ENCODE measurements at places on chromosomes 16 and 17.

- no peak for DNase-seq
Measured at GRCh38 chr17:6523330-6523729, 33.0 kb downstream of the PITPNM3 start.

DNA sequence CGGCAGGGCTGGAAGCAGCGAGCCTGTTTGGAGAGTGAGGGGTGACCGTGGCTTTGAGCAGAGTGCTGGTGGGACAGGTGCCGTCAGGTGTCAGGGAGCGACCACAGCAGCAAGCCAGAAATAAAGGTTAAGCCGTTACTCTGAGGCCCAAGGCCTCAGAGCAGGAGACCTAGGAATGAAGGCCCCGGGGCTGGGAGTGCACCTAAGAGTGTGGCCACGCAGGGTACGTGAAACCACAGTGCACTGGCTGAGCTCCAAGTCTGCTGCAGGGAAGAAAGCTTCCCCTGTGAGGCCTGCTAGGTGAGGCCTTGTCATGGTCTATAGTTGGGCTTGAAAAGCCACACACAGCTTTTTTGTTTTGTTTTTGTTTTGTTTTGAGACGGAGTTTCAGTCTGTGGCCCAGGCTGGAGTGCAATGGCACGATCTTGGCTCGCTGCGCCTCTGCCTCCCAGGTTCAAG is 8.7 kb downstream of the CLUAP1 start:
- DNase-seq = no peak

DNA sequence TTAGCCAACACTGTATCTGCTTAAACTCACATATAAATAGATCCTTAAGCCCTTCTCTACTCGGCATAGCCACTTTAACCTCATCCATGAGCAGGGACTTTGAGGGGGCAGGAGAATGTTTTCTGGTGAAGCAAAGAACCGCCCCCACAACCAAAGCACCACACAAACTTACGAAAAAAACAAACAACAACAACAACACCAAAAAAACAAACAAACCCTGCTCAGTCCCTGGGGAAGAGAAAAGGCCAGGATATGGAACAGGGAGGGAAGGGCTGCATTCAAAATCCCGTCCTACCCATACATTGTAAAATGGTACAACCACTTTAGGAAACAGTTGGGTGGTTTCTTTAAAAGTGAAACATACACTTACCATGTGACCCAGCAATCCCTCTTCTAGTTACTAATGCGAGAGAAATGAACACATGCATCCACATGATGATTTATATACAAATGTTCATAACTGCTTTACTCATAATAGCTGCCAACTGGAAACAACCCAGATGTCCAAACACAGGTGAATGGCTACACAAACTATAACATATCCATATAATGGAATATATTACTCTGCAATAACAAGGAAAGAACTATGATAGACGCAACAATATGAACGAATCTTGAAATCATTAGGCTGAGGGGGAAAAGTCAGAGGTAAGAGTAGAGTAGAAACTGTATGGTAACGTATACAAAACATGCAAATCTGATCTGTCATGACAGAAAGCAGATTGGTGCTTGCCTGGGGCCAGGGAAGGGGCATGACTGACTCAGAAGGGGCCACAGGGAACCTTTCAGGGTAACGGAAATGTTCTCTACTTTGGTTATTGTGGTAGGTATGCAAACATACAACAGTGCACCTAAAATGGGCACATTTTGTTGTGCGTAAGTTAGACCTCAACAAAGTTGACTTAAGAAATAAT is 37.7 kb upstream of the TOB1 start:
- DNase-seq = no peak

- no peak for DNase-seq
Measured at GRCh38 chr16:62066747-62067146, 30.5 kb upstream of the CDH8 start.

DNA sequence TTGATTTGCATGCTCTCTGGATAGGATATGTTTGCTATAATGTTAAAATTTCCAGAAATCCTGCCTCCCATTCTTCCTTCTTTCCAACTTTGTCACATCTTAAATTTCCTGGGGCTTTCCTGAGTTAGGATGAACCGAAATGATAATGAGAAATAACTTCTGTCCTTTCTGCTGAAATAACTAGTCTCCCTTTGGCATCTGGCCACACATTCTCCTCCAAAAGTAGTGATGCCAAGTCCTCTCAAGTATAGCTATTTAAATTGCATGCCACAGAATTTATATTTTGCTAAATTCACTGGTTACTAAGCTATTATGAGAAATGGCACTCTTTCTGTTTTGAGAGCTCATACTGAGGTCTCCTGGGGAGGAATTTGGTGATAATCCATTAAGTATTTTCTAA is 30.6 kb downstream of the FAM20A start:
- no peak for DNase-seq

DNA sequence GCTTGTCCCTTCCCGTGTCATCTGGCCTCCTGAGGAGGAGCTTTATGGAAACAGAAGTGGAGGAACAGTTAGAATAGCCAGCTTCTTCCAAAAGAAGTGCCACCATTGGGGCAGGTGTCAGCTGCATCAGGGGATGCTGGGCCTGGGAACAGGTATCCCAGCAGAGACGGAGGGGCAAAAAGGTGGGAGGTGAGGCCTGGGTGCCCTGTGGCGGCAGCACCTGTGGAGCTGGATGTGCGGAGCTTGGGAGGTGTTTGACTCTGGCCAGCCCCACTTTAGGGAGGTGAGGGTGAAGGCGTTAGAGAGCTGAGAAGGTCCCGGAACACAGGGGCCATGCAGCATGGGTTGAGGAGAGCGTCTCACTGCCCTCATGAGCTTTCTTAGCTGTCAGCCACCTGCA is 5.2 kb downstream of the SMCR8 start:
- no peak for DNase-seq

- DNase-seq = no peak
Measured at GRCh38 chr17:50027881-50028735, 27.8 kb upstream of the ITGA3 start.

DNA sequence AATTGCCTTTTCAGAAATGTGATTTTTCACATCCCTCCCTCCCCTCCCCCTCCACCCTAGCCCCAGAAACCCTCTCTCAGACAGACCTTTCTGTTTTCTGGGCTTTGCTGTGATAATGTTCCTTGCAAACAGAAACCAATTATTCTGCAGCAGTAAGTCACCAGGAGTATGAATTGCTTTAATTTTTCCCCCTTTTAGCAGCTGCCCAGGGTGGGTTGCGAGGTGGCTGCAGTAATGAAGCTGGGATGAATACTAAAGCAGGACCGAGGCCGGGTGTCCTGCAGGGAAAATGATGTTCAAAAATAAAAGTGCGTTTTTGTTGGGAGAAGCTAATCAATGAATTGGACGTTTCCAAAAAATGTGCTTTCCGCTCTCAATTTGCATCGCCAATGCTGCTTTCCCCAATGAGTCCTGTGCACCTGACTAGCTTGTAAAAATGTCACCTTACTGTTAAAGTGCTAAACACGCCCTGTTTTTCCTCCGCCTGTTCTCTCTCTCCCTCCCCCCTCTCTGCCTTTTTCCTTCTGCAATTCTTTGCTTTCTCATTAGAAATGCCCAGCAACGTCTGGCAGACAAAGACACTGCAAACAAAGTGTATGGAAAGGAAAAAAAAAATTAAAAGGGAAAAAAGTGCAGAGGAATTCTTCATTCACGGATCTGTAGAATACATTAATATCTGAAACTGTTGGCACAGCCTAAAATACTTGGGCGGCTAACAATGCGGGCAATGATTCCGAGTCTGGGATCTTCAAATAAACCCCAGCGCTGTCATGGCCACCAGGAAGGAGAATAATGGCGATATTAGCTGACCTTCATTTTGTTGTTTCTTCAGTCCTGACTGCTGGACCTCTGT is 244.1 kb downstream of the STX8 start:
- no peak for DNase-seq

DNA sequence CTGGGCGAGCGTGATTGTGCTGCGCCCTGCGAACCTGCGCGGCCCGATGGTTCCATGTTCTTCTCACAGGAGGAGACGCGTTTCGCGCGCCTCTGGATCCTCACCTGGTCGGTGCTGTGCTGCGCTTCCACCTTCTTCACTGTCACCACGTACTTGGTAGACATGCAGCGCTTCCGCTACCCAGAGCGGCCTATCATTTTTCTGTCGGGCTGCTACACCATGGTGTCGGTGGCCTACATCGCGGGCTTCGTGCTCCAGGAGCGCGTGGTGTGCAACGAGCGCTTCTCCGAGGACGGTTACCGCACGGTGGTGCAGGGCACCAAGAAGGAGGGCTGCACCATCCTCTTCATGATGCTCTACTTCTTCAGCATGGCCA is 1.0 kb downstream of the FZD2 start:
- no peak for DNase-seq

GRCh38 chr16:27199736-27200135 is 3.6 kb upstream of the KDM8 start:
- DNase-seq = no peak

DNA sequence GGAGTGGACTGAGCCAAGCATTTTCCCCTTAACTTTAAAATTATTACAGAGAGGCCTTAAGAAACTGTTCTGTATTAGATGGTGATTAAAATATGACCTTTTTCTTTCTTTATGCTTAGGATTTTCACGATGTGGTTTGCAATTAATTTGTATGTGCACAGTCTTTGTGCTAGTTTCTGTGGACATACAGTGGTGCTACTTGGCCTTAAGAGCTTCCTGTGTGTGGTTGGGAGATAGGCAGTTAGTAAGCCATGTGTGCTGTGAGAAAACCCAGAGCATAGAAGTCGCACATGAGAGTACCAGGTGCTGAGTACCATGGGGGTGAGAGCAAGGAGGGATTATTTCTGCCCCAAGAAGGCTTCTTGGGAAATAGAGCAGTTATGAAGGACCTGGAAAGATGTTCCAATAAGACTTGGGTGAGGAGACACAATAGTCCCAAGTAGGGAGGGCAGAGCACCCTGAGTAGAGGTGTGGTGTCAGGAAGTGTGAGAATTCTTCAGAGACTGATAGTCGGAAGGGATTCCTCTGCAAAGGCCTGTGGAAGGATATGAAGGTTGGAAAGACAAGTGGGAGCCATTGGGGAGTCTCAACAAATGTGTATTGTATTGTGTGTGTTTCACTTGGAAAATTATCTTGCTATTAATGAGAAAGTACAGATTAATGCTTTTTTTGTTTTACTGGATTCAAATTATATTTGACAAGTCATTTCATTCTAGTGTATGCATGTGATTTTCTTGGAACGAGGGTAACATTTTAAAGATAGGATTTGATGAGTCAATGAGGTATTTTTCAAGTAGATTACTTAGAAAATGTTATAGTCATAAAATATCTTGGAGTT is 239.9 kb downstream of the PRKCA start:
- DNase-seq = no peak

DNA sequence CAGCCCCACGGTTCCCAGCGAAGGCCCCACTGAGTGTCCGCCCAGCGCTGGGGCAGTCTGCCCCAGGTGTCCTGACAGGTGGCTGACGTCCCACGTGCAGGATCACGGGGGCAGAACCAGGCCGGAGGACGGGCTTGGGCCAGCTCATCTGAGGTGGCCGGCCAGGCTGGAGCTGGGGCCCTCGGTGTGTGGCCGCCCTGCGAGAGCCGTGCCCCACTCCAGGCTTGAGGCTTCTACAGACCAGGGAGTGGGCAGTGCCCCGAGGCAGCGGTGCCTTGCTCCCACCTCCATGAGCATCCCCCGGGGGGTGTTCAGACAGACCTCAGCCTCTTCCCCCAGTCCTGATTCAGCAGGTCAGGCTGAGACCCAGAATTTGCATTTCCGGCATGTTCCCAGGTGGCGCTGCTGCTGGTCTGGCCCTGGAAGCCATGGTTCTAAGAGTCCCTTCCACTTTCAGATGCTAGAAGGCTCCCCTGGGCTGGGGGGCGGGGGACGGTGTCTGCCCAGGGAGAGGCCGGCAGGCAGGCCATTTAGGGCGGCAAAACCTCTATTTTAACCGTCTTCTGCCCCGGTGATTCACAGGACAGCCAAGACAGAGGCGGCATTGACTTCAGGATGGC is 35.4 kb upstream of the PABPN1L start:
- no peak for DNase-seq

DNA sequence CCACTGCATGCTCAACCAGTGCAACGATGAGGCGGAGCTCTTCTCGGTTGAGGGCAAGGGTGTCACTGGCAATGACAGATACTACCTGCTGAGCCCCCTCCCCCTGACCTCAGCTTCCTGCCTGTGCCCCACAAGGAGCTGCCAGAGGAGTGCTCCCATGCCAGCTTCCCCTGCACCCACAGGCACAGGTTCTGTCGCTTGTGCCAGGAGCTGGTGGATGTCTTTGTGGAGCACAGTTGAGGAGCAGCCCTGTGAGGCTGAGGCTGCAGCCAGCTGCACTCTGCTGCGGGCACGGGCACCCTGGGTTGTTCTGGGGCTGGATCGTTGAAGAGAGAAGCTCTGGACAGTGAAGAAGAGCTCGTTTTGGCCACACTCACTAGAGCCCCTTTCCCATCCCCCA is 165.3 kb upstream of the ZNF267 start:
- no peak for DNase-seq

DNA sequence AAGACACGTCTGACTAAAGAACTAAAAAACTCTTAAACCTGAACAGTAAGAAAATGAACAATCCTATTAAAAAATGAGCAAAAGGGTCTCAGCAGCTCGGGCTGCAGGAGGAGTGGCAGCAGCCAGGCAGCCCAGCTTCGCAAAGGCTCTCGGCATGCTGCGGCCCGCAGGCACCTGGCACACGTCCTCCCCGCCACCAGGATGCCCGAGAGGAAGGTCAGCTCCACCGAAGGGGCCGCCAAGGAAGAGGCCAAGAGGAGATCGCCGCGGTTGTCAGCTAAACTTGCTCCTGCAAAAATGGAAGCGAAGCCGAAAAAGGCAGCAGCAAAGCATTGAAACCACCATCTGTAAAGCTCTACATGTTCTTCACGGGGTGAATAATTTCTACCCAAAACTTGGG is 173.5 kb downstream of the BCAS3 start:
- no peak for DNase-seq

DNA sequence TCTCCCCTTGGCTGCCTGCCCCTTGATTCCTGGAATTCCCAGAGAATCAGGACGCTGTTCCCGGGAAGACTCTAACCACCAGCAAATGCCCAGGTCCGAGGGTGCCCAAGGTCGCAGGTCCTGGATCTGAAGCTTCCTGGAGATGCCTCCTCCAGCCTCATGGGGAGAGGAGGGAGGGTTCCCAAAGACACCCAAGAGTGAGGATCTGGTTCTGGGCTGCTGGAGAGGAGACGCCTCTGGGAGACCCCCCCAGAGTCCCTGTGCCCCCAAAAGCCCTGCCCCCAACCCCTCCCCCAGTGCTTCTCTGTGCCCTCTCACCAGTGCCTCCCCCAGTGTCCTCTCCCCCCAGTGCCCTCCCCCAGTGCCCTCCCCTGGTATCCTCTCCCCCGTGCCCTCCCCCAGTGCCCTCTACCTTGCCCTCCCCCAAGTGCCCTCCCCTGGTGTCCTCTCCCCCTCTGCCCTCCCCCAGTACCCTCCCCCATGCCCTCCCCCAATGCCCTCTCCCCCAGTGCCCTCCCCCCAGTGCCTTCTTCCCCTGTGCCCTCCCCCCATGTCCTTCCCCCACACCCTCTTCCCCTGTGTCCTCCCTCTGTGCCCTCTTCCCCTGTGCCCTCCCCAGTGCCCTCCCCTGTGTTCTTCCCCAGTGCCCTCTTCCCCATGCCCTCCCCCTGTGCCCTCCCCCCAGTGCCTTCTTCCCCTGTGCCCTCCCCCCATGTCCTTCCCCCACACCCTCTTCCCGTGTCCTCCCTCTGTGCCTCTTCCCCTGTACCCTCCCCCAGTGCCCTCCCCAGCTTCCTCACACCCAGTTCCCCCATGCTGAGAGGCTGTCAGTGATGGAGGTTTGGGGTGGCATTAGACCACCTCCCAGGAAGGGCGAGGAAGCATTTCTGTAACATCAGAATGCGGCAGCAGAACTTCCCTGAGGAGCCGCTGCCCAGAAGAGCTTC is 6.3 kb upstream of the SECTM1 start:
- no peak for DNase-seq

GRCh38 chr16:10037751-10038150 is 144.5 kb downstream of the GRIN2A start:
- DNase-seq = peak; percentile 61

Data from NCI-H524 (cell line).